ENCODE measurements at places on chromosomes 12 and 14.

- peak; percentile 77 for DNase-seq
These were observed 126.4 kb downstream of the DUSP6 start for GRCh38 chr12:89225808-89226411.

DNA sequence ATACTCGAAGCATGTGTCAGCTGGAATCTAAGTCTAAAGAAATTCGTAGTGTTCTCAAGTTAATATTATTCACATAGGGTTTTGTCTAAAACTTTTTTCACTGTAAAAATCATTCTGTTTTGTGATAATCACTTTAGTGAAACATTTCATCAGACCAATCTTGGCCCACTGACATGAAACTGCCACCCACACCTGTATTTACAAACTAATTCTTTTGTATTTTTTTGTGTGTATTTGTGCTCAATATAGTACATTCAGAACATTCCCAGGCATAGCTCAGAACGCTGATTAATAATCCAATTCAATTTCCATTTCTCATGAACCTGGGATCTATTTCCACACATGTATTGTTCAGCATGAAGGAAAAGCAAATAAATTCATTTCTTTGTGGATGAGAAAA, 191.7 kb downstream of the RASSF9 start:
- no peak for DNase-seq

- no peak for DNase-seq
These were observed 11.1 kb downstream of the SPTSSA start for GRCh38 chr14:34450958-34451357.

DNA sequence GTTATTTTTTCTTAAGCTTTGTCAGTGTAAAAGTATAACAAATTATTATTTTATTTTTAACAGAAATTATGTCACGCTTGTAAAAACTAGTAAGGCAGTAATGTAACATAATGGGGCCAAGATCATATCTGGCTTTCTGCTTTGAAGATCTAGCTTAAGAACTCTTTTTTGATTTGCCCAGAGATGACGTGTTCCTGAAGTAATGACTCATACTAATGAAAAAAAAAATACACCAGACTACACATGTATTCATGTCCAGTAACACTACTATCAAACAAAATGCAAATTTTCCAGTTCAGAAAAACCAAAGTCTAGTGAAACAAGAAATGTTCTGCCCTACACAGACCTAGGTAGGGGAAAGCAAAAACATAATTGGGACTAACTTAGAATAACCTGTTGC, 432.2 kb upstream of the ATXN7L3B start:
- DNase-seq = no peak

- DNase-seq = no peak
These were observed 6.8 kb downstream of the SIX6 start for GRCh38 chr14:60515511-60516289.

DNA sequence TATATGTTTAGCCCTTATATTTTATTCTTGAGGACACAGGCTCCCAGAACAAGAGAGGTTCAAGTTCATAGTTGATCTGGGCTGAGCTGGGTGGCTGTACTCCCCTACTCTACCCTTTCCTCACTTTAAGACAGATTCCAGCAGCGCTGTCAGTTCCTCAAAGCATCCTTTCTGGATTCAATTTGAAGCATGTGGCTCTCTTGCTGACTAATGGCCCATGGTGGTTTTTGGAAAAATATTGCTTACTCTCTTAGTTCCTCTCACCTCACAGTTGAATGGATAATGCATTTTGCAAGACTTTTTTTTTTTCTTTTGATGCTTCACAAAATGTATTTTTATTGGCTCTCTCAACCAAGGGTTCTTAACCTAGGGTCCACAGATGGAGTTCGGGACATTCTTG, 4.1 kb downstream of the PELI2 start:
- no peak for DNase-seq

DNA sequence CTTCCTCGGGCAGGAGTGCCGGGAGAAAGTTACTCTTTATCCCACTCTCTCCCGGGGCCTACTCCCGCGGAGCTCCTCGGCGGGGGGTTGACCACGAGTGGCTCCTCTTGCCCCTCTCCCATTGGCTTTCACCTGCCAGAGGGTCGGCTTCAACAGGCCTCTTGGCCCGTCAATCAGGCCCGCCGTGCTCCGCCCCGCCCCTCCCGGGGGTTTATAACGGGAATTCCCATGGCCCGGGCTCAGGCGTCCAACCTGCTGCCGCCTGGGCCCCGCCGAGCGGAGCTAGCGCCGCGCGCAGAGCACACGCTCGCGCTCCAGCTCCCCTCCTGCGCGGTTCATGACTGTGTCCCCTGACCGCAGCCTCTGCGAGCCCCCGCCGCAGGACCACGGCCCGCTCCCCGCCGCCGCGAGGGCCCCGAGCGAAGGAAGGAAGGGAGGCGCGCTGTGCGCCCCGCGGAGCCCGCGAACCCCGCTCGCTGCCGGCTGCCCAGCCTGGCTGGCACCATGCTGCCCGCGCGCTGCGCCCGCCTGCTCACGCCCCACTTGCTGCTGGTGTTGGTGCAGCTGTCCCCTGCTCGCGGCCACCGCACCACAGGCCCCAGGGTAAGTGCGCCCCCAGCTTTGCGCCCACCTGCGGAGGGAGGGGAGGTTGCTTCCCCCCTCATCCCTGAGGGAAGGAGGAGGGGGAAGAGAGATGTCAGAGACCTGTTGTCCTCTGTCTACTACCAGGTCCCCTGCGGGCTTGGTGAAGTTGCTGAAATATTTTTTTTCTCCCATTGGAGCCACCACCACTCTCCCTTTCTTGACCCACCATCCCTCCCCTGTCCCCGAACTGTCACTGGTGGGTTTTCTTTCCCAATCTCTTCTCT, at the start of gene SMOC1:
Gene SMOC1 (plus strand): TSS at position 242 of the 869 bp plus-strand sequence. CDS start 263 bp downstream, at position 505.
- DNase-seq = peak; percentile 28

DNA sequence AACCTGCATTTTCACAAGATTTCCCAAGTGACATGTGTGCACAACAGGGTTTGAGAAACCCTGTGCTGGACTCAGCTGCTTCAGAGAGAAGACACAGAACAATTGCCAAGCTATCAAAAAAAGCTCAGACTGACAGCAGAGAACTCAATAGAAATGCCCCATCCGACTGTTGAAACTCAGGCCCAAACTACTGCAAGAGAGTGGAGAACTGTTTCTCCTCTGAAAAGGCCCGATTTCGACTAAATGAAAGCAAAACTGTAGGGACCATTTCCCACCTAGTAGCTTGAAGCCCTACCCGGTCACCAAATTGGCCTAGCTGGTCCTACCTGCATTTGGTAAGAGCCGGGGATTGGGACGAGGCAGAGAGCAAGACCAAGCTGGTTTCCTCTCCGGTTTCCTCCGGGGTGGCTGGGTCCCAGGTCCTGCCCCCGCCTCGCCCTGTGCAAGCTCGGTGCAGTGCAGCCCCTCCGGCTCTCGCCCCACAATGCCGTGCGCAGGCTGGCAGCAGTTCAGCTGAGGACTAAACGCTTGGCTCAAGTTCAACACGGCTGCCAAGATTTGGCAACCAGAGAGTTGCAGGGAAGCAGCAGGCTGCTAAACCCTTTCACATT, 1180.6 kb downstream of the VRK1 start:
- peak; percentile 85 for DNase-seq

DNA sequence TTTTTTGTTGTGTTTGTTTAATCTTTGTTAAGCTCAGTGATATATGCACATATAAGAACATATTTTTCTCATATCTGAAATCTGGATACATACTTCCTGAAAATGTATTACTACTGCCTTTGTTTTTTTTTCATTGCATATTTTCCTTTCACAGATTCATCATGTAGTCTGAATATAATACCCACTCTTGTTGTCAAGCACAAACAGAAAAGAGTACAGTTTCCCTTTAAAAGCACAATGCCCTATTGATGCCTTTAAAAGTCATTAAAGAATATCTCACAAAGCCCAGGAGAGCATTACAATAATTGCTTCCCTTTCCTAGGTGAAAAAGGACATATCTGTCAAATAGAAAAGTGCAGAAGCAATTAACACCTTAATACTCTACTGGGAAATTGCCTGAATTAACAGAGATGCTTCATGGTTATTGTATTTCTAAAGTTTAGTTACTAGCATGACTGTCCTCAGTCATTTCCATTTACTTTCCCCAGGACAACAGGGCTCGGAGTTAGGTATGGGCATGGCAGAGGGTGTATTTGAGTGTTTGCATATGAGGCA, 107.4 kb downstream of the GRIP1 start:
- no peak for DNase-seq

DNA sequence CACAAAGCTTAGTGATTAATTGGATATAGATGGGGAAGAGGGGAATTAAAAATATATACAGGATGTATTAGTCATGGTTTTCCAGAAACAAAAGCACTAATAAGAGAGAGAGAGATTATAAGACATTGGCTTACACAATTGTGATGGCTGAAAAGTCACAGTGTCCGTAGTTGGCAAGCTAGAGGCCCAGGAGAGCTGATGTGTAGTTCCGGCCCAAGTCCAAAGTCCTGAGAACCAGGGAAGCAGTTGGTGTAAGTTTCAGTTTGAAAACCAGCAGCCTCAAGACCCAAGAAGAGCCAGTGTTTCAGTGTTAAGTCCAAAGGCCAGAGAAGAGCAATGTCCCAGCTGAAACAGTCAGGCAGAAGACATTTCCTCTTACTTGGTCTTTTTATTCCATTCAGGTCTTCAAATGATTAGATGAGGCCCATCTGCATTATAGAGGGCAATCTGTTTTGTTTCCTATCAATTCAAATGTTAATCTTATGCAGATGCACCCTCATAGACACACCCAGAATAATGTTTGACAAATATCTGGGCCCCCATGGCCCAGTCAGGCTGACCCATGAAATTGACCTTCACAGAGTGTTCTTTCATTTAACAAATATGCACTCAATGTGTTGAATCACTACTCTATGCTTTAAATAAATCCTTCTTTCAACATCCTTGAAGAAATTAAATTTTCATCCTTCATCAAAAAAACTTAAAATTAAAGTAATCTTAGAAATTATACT, 67.2 kb upstream of the DIO2 start:
- DNase-seq = no peak

GRCh38 chr12:4215229-4216186, 58.1 kb upstream of the CCND2 start:
- peak; percentile 52 for DNase-seq

- no peak for DNase-seq
These were observed 15.4 kb downstream of the RIMBP2 start for GRCh38 chr12:130700492-130701401.

- peak; percentile 21 for DNase-seq
These were observed 4.3 kb upstream of the MMP19 start for GRCh38 chr12:55847033-55847432.

All from activated CD4-positive, alpha-beta T cell treated with anti-CD3 and anti-CD28 coated beads, Interleukin-2, Interleukin-6, amounts not matched to agents 100 ng/mL and 50 ng/mL, durations not matched to agents 16 hours and 8 hours (primary cell).